Activated CD4-positive, alpha-beta T cell treated with anti-CD3 and anti-CD28 coated beads for 36 hours (primary cell): ENCODE measurements at places on chromosomes 6 and 20. TPM values are rescaled to one million over a fixed set of nuclear protein-coding genes. Genes with fewer than 3 reads are reported as not detected.

Gene HMGCLL1
- total RNA-seq = not detected

- no peaks in the 10 kb centered on the region for H3K27me3 ChIP-seq
- DNase-seq = peak; percentile 1
- no peak overlapping the region for H3K27ac ChIP-seq
- peaks cover 63% of the 10 kb centered on the region for H3K36me3 ChIP-seq
These were observed 79.8 kb downstream of the NFATC2 start for GRCh38 chr20:51462566-51463276.

GRCh38 chr6:145631374-145631773, 103.9 kb downstream of the EPM2A start:
- H3K27me3 ChIP-seq = no peaks in the 10 kb centered on the region
- no peaks in the 10 kb centered on the region for H3K4me1 ChIP-seq
- no peak overlapping the region for H3K4me3 ChIP-seq
- no peak for DNase-seq
- no peak overlapping the region for H3K27ac ChIP-seq

GRCh38 chr6:46917002-46917545, 4.7 kb downstream of the ADGRF5 start:
- no peak overlapping the region for H3K27ac ChIP-seq
- no peak for DNase-seq
- no peaks in the 10 kb centered on the region for H3K4me1 ChIP-seq
- H3K4me3 ChIP-seq = no peak overlapping the region

GRCh38 chr6:134398453-134398852, 80.5 kb upstream of the SGK1 start:
- no peaks in the 10 kb centered on the region for H3K27me3 ChIP-seq
- peaks cover 20% of the 10 kb centered on the region for H3K4me1 ChIP-seq
- H3K4me3 ChIP-seq = no peak overlapping the region
- H3K36me3 ChIP-seq = no peaks in the 10 kb centered on the region
- peak; percentile 49 for DNase-seq
- H3K27ac ChIP-seq = no peak overlapping the region
